ENCODE measurements at places on chromosomes 5 and 9.

GRCh38 chr5:163631856-163632255 is 126.4 kb downstream of the MAT2B start:
- no peak for DNase-seq

GRCh38 chr5:133688391-133688790 is 76.0 kb upstream of the FSTL4 start:
- no peak for DNase-seq

- DNase-seq = no peak
These were observed 48.7 kb upstream of the ZNF366 start for GRCh38 chr5:72555871-72556270.

- DNase-seq = no peak
These were observed 45.9 kb upstream of the APC start for GRCh38 chr5:112691758-112692157.

GRCh38 chr9:128610897-128611296 is 45.8 kb downstream of the DYNC2I2 start:
- no peak for DNase-seq

DNA sequence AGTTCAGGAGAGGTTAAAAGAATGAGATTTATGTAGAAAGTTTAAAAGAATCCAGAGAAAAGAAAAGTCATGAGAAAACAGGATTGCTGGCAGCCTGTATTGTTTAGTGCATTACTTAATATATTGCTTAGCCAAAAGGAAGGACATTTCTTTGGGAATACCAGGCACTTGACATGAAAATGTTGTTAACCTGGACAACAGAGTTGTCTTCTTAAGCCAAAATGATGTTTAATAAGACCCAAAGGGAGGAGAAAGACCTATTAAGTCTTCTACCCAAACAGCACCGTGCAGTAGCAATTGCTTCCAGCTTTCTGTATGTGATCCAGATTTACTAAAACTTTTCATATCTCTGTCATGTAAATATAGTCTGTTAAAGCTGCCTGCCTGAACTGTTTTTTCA is 74.0 kb upstream of the PRLR start:
- DNase-seq = no peak

GRCh38 chr5:66567474-66567873 is 28.7 kb upstream of the MAST4 start:
- DNase-seq = no peak

DNA sequence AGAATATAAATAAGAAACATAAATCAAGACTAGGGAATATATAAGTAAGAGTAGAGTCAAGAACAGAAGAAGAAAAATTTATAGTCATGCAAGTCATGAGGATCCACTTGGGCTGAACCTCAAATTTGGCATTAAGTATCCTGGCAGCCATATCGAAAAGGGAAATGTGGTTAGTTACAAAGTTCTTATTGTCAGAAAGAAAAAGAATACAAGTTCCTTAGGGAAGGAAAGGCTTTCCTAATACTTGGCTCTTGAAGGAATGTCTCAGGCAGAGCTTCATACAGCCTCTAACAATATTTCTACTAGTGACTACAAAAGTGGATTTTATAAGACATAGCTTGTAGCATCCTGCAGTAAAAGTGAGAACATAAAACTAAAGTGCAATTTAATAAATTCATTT is 45.4 kb downstream of the TMEM252 start:
- no peak for DNase-seq

All from left lung (tissue), 14 donors.